ENCODE measurements at places on chromosomes 13 and 19. TPM values are rescaled to one million over a fixed set of nuclear protein-coding genes. Genes with fewer than 3 reads are reported as not detected.

DNA sequence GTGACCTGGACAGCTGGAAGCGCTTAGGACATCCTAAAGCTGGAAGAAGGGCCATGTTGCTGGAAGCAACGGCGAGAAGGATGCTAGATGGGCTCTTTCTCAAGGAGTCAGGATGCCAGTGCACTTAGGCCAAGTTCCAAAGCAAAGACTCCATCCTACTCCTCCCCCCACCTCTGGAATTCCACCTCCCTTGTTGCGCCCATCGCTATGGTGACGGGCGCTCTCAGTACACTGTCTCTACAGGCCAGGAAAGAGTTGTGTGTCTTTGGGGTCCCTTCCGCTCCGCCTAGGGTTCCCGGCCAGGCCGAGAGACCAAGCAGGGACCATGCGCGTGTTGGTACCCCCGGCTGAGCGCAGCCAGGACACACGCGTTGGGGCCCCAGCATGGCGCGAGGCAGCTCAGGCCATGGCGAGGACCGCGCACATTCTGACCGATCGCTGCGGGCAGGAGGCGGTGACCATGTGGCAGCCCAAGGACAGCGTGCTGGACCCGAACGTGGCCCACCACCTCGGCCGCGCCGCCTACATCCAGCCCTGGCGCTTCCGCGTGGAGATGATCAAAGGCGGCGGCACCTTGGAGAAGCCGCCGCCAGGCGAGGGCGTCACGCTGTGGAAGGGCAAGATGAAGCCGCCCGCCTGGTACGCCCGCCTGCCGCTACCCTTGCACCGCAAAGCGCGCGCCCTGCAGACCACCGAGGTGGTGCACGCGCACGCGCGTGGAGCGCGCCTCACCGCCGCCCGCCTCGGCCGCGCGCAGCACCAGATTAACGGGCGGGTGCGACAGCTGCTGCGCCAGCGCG is 31.0 kb upstream of the SLC1A6 start:
- no peak for DNase-seq

GRCh38 chr13:33050161-33050560 is 33.9 kb downstream of the KL start:
- DNase-seq: no peak

CLIP3 gene
- total RNA-seq: 3.8 TPM

FPR2 gene
- 0.40 TPM for total RNA-seq

SLAIN1 gene
- total RNA-seq: 39.0 TPM

DNA sequence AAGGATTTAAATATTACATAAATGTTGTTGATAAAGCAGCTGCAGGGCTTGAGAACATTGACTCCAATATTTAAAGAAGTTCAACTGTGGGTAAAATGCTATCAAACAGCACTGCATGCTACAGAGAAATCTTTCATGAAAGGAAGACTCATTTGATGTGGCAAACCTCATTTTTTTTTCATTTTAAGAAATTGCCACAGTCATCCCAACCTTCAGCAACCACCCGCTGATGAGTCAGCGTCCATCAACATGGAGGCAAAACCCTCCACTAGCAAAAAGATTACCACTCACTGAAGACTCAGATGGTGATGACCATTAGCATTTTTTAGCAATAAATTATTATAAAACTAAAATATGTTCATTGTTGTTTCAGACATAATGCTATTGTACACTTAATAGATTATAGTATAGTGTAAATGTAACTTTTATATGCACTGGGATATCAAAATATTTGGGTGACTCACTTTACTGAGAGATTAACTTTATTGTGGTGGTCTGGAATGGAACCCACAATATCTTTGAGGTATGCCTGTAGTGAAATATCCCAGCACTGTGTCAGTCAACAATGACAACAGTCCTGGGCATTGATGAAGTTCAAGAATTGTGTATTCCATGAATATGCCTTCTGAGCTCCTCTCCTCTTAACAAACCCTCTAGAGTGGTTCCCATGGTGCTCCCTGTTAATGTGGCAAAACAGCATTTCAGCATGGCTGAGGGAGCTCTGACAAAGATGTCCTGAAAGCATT is 52.4 kb upstream of the SOX21 start:
- no peak for DNase-seq

DNA sequence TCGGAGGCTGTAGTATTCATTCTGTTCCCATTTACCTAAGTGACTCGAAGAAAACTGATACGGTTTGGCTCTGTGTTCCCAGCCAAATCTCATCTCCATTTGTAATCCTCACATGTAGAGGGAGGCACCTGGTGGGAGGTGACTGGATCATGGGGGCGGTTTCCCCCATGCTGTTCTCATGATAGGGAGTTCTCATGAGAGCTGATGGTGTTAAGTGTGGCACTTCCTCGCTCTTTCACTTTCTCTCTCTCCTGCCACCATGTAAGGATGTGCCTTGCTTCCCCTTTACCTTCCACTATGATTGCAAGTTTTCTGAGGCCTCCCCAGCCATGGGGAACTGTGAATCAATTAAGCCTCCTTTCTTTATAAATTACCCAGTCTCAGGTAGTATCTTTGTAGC is 23.5 kb downstream of the SLAIN1 start:
- no peak for DNase-seq

GRCh38 chr19:4089400-4089908 is 22.8 kb upstream of the ZBTB7A start:
- DNase-seq: no peak
